Stimulated activated CD4-positive, alpha-beta T cell treated with anti-CD3 and anti-CD28 coated beads, Interleukin-4, amount 100 ng/mL, for 4 hours (primary cell): ENCODE measurements at places on chromosomes 16 and 17.
A peak's percentile ranks its signal among the peaks of the same experiment; 100 is the strongest.

- DNase-seq = no peak
Measured at GRCh38 chr17:62187681-62188080, 122.6 kb upstream of the MED13 start.

DNA sequence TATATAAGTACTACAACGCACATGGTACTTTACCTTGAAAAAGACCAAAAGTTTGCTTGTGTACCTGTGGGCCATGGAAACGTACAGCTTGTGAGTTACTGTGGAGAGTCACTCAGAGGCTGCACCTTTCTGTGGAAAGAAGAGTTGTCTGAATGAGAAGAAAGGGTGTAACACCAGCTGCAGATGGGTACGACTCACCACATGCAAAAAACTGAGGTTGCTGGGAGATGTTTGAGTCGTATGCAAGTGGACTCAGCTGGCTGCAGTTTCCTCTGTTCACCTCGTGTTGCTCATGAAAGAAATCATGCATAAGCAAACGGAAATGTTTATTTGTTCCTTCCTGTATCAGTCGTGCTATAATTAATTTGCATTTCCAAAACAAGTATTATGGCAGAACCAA, 22.4 kb upstream of the DYNLRB2 start:
- no peak for DNase-seq

GRCh38 chr17:29840884-29841283, 89.1 kb downstream of the SSH2 start:
- DNase-seq = no peak

GRCh38 chr16:71421911-71422310, 19.9 kb downstream of the TLE7 start:
- peak; percentile 12 for DNase-seq

DNA sequence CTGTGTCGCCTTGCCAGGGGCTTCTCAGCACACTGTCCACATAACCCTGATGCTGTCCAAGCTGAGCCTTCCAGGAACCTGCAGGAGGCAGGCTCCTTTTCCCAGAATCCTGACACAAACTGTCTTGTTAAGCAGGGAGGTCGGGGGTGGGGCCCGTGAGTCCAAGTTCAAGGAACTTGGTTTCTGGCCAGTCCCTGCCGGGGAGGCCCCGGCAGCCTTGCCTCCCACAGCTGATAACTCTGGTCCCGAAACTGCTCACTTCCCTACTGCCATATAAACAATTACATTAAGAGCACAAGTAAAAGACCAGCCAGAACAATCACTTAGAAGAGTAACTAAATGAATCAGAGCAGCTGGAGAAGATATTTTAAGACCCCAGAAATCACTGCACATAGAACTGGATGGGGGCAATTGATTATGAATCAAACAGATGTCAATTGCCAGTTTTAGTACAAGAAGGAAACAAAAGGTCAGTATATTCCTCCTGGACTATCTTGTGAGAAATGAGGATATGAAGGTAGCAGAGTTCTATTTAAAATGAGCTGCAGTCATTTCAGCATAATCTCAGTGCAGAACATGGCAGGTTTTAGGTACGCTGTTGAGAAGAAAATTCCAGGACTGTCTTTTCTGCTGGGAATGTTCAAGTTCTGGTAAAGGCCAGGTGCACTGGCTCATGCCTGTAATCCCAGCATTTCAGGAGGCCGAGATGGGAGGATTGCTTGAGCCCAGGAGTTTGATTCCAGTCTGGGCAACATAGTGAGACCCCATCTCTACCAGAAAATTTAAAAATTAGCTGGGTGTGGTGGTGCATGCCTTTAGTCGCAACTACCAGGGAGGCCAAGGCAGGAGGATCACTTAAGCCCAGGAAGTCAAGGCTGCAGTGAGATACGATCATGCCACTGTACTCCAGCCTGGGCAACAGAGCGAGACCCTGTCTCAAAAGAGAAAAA, 169.8 kb downstream of the PITPNC1 start:
- DNase-seq = no peak

DNA sequence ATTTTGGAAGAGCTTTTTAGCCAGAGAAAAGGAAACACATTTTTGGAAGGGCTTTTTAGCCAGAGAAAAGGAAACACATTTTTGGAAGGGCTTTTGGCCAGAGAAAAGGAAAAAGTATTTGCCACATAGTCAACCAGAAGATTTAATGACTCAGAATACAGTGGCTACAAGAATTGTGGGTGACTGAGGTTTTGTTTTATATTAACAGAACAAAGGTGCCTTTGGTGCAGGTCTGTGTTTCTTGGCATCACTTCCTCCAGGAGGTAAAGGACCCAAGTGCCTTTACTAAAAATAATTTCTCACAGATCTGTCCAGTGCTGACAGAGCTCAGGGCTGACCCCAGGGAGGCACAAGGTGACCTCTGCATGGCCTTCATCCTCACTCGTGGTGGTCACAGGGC, 363.1 kb downstream of the CA10 start:
- DNase-seq = no peak

DNA sequence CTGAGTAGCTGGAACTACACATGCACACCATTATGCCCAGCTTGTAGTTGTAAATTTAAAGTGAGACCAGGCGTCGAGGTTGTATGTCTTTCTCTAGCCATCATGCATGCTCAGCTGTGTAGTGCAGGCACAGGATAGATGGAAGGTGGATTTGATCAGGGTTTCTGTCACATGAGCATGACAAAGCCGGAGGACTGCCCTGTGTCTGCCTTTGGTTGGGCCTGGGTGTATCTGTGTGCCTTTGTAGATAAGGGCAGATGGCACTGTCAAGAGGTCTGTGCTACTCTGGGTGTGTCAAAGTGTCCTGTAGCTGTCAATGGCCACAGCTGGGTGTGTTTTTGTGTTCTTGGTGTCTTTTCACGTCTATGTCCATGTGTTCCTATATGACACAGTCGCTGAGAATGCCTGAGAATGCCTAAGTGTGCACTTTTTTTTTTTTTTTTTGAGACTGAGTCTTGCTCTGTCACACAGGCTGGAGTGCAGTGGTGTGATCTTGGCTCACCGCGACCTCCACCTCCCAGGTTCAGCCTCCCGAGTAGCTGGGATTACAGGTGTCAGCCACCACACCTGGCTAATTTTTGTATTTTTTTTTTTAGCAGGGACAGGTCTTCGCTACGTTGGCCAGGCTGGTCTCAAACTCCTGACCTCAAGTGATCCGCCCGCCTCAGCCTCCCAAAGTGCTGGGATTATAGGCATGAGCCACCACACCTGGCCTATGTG, 4.1 kb upstream of the NAGS start:
- DNase-seq = no peak

DNA sequence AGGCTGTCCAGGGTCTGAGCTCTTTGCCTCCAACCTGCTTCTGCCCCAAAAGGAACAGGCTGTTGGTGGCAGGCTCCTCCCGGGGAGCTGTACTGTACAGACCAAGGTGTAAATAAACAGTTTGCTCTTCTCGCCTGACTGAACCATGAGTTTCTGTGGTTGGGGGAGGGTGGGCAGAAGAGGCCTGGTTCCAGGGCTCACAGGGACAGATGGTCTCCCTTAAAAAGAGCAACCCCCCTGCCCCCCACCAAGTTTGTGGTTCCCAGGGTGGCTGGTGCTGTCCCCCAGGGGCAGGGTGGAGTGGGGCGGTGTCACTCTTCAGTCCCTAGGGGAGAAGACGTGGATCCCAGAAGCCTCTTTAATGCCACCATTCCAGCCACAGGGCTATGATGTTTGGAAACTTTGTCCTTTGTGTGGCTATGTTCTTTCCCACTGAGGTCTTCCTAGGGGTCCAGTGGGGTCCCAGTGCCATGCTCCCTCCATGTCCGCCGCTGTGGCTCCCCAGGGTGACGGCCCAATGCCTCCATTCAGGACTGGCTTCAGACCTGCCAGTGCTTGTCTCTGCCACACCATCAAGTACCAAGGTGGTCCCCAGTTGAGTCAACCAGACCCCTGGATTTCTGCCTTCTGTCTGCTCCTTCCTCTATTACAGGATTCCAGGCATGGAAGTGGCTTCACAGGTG, 146.7 kb downstream of the RAB11FIP4 start:
- DNase-seq = no peak

DNA sequence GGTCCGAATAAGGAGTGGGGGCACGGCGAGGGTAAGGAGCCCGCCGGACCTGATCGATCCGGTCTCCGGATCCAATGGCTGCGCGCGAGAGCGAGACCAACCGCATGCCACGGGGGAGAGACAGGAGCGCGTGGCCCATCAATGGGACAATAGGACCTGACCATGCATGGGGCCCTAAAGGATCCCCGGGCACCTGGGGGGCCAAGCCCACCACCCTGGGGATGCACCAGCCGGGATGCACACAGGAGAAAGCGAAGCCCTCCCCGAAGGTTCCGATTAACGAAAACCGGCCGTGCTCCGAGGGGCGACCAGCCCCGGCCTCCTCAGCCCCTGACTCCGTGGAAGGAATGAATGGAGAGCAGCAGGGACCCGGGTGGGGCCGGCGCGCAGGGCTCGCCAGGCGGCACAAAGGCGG, 525 bp downstream of the JPT1 start:
- peak; percentile 4 for DNase-seq

GRCh38 chr16:85372627-85373372, 240.3 kb upstream of the GSE1 start:
- peak; percentile 42 for DNase-seq

GRCh38 chr17:45291171-45291805, 25.5 kb downstream of the MAP3K14 start:
- DNase-seq = no peak

- no peak for DNase-seq
Measured at GRCh38 chr17:74240618-74241205, 27.3 kb downstream of the TTYH2 start.

DNA sequence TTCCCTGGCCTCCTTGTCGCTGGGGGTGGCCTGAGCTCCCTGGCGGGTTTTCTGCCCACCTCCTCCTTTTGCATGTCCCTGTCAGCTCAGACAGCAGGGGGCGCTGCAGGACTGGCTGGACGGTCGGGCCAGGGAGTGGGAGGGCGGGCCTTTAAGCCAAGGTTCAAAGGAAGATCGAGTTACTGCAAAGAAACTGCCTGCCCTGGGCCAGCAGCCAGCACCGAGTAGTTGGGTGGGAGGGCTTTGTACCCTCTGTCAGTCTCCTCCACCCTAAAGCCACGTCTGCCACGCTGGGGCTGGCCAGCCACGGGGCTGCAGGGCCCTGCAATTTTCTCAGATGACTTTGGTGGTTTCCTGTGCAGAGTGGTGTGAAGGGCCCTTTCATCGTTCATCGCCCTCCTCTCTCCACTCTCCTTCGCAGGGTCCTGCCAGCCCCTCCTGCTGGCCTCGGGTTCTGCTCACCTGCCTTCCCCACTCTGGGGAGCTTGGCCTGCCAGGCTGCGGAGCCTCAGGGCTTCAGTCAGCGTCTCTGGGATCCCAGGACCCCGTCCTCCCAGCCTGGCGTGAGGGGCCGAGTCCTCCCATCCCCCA, 12.3 kb downstream of the GPR142 start:
- peak; percentile 81 for DNase-seq

GRCh38 chr17:63700528-63701455, 867 bp upstream of the LIMD2 start:
- peak; percentile 48 for DNase-seq

GRCh38 chr16:66933776-66934137, 445 bp downstream of the CIAO2B start:
- peak; percentile 44 for DNase-seq

DNA sequence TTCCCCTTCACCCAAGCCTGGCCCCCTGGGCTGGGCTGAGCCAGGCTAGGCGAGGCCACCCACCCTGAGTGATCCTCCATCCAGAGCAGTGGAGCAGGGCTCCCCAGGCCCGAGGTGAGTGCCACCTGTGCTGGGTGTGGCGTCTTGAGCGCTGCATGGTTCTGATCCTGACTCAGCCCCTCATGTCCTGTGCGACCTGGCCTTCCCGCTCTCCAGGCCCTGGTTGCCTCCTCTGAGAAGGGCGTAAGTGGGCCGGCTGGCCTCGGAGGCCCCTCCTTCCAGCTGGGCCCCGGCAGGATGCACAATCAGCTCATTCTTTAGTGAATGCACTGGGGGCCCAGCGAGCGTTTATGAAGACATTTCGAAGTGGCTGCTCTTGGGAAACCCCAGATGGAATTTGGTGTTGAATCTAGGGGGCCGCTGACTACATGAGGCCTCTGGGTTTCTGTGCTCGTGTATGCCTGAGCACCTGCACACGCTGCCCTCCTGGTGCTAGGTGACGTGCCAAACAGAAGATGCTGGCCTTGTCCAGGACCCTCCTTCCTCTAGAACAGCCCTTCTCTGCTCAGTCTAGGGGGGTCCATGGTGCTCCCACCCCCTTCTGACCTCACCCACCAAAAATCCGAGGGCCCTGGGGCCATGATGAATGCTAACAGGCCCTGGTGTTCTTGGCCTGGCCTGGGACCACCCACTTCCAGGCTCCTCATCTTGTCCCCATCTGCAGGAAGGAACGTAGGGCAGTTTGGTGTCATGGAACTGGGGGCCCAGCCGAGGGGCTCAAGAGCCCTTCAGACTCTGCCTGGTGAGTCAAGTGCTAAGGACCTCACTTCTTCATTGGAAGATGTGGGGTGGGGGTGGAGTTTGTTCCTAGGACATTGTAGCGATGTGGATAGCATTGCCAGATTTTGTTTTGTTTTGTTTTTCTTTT, 3.6 kb upstream of the TMEM92 start:
- DNase-seq = no peak

- DNase-seq = no peak
Measured at GRCh38 chr17:55532670-55533069, 21.4 kb upstream of the SMIM36 start.

- no peak for DNase-seq
Measured at GRCh38 chr17:17117923-17118322, 75.7 kb downstream of the MPRIP start.

- DNase-seq = no peak
Measured at GRCh38 chr17:12566291-12566690, 99.4 kb upstream of the MYOCD start.

- no peak for DNase-seq
Measured at GRCh38 chr17:52209507-52209906, 51.0 kb upstream of the CA10 start.

- no peak for DNase-seq
Measured at GRCh38 chr17:61409301-61410112, 9.9 kb downstream of the TBX2 start.

DNA sequence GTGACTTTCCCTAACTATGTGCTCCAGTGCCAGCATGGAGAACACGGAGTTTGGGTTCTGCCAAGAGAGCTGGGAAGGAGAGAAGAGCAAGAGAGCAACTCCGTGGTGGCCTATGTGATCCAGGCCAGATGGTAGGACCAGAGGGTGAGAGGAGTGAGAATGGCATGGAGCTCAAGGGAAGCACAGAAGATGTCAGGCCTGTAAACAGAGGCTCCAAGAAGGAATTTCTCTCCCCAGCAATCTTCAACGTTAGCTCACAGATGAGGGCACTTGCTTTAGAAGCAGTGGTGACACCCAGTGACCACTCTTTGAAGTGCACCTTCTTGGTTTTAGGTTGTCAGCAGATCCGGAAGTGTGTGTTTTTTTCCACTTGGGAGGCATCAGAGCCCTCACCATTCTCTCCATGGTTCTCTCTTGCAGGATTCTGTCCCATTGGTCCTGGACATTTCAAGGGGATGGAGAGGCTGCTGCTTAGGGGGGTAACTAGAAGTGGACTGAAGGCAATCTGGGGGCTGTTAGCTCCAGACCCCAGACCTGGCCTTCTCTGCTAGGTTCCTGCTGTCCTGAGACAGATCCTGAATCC, 18.1 kb upstream of the TMEM98 start:
- peak; percentile 24 for DNase-seq

- DNase-seq = no peak
Measured at GRCh38 chr17:47267354-47267828, 13.8 kb downstream of the ITGB3 start.

GRCh38 chr17:45063198-45063597, 2.1 kb downstream of the NMT1 start:
- no peak for DNase-seq

- DNase-seq = no peak
Measured at GRCh38 chr16:80377096-80377956, 163.5 kb upstream of the DYNLRB2 start.
